ENCODE measurements at places on chromosomes 5 and 9.

DNA sequence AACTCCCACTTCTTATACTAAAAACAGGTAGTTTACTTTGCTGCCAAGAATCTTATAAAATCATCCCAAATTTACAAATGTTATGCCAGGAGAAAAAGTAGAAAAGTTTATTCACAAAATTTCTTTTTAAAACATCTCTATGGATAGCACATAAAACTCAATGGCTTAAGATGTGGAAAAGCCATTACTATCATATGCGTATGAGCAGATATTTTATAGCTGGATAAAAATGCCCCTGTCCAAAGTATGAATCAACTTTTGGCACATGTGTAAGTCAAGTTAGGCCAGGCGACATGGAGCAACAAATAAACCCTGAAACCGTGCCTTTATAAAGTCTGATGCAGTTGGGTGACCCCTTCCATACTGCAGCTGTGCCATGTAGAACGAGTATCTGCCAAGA, 38.6 kb upstream of the FBP1 start:
- no peak for ATAC-seq

GRCh38 chr5:133372293-133372937, 239.9 kb downstream of the FSTL4 start:
- ATAC-seq = no peak

DNA sequence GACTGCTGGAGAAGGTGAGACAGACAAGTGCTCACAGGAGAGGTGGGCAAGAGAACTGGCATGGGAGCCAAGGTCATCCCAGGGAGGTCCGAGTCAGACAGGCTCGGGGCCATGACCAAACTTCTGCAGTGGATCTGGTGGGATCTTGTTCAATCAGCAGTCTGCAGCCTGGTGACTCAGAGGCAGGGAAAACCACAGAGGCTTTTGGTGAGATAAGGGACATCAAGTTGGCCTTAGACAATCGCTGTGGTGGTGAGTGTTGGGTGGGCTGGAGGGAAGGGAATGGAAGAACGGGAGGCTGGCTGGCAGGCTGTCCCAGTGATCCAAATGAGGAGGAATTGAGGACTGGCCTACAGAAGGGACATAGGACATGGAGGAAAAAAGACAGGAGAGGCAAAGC, 123.8 kb downstream of the TMEM174 start:
- no peak for ATAC-seq

- peak; percentile 90 for ATAC-seq
Measured at GRCh38 chr5:68279984-68280383, 64.4 kb downstream of the PIK3R1 start.

DNA sequence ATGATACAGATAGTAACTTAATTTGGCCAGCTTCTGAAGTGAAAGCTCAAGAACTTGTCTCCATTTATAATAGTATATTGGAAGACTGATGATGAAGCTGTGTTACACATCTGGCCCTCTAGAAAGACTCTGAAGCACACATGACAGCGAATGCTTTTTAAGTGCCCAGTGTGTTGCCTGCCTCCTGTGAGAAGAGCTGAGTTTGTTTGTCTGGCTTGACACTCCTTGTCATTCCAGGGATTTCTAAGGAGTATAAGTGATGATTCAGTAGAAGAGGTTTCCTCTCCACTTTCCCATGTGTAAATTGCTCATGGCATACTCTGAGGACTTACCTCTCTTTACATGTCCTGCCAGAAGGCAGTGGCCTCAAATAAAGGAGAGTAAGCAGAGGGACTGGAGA, 30.4 kb upstream of the LRRTM2 start:
- ATAC-seq = no peak

- no peak for ATAC-seq
Measured at GRCh38 chr5:125834438-125835115, 588.6 kb upstream of the GRAMD2B start.

DNA sequence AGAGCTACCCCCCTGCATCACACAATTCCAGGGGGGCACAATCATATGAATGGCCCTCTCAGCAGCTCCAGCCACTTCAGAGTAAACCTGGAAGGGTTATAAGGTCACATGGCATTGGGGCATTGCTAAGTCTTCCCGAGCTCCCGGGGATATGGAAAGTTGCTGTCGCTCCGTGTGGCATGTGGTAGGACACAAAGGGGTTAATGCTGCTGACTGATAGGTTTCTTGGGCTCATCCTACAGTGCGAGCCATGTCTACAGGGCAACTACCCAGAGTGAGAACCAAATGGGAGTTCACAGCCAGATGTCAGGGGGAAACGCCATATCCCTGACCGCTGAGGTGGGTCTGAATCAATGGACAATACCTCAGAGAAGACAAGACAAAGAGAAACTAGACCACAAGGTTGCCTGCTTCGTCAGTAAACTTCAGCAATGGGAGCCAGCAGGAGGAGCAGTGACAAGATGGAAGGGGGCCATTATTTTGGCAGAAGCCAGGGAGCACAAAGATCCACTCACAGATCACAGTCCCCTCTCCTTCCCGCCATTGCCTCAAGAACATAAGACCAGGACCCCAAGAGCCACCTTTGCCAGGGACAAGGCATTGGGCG, 52.4 kb upstream of the SHISAL2B start:
- ATAC-seq = no peak

GRCh38 chr5:109833946-109834345, 144.2 kb downstream of the MAN2A1 start:
- ATAC-seq = no peak
